Smooth muscle cell of the umbilical artery (primary cell): ENCODE measurements at places on chromosomes 11 and 22. TPM values are rescaled to one million over a fixed set of nuclear protein-coding genes. Genes with fewer than 3 reads are reported as not detected.

DLG2 gene
- 1.5 and 2.1 TPM in 2 replicates for total RNA-seq

SSH3 gene
- 13.1 and 18.6 TPM in 2 replicates for total RNA-seq

TMPRSS6 gene
- total RNA-seq = not detected in 2 replicates

TEX12 gene
- total RNA-seq = 0.30 and 0.46 TPM in 2 replicates

CTSC gene
- total RNA-seq = 94.1 and 110 TPM in 2 replicates

DNAJB13 gene
- not detected in 2 replicates for total RNA-seq

LIF gene
- 86.1 and 200 TPM in 2 replicates for total RNA-seq

BAIAP2L2 gene
- under 0.01 and 0.18 TPM in 2 replicates for total RNA-seq

SORL1 gene
- total RNA-seq = 6.1 and 27.6 TPM in 2 replicates

SHANK3 gene
- 0.59 and 1.0 TPM in 2 replicates for total RNA-seq

MMP8 gene
- total RNA-seq = 1.4 and 1.5 TPM in 2 replicates

APOA1 gene
- total RNA-seq = 3.0 and 10.4 TPM in 2 replicates
